Omental fat pad (tissue), 4 donors: ENCODE measurements at places on chromosomes 6 and 20. TPM values are rescaled to one million over a fixed set of nuclear protein-coding genes. Genes with fewer than 3 reads are reported as not detected.

The SLC22A2 gene
- total RNA-seq, result not detected

The LHFPL5 gene
- not detected for total RNA-seq

The CD83 gene
- total RNA-seq, result 20.4 TPM

The BPIFB1 gene
- total RNA-seq, result not detected

The RBBP8NL gene
- not detected for total RNA-seq

The GNMT gene
- 1.0 TPM for total RNA-seq

The THEMIS gene
- total RNA-seq, result 0.56 TPM

DNA sequence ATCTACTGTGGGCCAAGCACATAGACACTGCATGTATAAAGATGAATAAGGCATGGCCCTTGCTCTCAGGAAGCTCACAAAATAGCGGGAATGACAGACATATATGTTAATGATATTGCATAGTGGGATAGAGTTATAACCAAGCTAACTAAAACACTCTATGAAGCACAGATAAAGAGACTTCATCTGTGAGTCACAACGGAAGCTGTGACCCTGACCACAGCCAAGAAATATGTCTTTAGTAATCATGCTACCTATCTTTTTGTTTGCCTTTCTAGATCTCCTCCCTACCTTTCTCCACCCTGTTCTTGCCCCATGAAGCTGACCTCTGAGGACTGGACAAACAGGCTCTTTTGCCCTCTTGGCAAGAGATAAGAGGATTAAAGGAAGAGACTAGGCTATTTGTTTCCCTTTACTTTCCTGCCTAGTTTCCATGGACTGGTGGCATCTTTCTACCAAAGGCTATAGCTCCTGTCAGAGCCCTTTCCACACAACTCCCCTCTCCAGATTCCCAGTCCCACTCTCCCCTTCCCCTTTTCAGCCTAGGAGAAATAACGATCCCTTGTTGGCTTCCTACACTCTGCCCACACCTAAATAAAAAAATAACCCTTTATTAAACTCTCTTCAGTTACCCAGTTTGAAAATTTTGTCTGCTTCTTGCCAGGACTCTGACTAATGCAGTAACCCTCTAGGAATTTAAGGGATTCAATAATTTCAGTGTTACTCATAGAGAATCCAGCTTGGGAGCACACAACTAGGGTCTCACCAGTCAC is 504.9 kb upstream of the MARCKS start:
- no peak for DNase-seq

- no peak for DNase-seq
Measured at GRCh38 chr6:156793200-156793599, 16.0 kb downstream of the ARID1B start.

DNA sequence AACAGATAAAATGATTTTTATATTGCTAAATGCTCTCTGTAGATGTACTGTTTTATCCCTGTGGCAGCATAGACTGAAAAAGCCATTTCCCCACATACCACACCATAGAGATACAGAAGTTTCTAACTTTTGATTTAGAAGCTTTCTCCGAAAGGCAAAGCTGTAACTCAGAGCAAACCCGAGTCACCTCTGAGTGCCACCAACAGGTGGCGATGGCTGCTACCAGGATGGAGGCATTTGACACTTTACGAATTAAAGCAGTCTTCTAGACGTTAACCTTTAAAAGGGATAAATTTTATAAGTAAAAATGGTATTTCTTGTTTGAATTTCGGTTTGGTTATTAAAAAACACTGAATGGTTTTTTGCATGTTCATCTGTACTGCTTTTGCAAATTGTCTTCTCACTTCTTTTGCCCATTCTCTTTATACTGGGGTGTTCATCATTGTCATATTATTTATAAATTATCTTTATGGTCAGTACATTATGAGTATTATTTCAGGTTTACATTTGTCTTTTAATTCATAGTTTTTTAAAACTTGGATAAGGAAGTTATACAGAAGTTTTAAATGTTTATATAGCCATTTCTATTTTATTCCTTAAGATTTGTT is 201.0 kb upstream of the CEP162 start:
- no peak for DNase-seq

DNA sequence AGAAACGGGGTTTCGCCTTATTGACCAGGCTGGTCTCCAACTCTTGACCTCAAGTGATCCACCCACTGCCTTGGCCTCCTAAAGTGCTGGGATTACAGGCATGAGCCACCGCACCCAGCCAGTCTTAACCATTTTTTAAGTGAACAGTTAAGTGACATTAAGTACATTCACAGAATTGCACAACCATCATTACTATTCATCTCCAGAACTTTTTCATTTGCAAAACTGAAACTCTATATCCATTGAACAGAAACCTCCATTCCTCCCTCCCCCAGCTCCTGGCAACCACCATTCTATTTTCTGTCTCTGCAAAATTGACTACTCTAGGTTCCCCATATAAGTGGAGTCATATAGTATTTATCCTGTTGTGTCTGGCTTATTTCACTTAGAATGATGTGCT is 59.7 kb downstream of the PLCB4 start:
- DNase-seq, result no peak

DNA sequence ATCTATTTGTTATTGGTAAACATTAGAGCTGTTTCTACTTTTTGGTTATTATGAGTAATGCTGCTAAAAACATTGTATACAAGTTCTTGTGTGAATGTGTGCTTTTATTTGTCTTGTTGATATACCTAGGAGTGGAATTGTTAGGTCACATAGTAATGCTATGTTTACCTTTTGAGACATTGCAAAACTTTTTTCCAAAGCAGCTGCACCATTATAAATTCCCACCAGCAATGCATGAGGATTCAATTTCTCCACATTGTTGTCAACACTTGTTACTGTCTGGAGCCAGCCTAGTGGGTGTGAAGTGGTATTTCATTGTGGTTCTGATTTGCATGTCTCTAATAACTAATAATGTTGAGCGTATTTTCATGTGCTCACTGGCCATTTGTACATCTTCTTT is 145.9 kb downstream of the CCDC170 start:
- DNase-seq, result no peak

GRCh38 chr6:50826037-50826761 is 7.5 kb downstream of the TFAP2B start:
- DNase-seq, result no peak

DNA sequence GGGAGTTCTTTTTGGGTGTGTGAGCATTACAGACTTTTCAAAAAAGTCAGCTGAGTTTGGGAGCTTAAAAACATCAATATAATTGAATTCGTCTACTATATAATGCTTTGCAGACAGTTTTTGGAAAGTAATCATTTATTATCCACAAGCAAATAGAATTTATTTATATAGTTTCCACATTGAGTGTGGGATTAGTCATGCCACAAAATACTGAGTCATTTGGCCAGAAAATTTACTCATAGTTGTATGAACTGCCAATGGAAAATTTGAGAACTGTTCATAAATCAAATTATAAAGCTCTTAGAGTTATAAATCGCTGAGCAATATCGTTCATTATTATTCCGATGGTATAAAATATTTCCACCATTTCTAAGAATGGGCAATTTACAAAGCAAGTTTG is 5.0 kb downstream of the BEND6 start:
- DNase-seq, result no peak

GRCh38 chr6:8686077-8686476 is 250.7 kb upstream of the SLC35B3 start:
- DNase-seq, result no peak

GRCh38 chr6:42190554-42191183 is 4.1 kb downstream of the GUCA1B start:
- DNase-seq, result no peak

DNA sequence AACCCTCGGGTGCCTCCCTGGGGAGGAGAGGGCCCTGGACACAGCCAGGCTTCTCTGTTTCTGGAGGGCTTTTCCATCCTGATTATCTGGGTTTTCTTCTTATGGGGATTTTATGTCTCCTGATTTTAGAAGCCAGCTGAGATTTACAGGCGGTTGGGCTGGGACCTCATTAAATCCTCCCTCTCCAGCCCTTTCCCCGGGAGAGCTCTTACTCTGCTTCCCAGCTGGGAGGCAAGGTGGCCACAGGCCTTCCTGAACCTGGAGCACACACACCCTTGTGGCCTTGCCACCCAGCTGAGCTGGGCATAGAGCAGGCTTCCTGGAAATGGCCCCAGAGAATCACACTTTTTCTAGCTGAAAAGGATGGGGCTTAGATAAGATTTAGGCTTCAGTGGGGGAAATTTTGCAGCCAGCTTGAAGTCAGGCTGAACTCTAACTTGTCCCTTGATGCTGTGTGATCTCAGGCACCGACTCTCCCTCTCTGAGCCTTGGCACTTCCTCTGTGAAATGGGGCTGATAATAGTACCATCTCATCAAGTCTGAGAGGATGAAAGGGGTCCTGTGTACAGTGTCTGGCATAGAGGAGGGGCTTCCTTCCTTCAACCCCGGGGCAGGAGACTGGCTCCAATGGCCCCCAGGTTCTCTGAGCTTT is 16.6 kb downstream of the VSTM2L start:
- no peak for DNase-seq

GRCh38 chr20:45269754-45270270 is 15.4 kb upstream of the SLPI start:
- DNase-seq, result no peak

- no peak for DNase-seq
Measured at GRCh38 chr6:118784641-118785164, 109.2 kb upstream of the ASF1A start.
